Breast epithelium (tissue), 4 donors: ENCODE measurements at places on chromosomes 1 and 21. TPM values are rescaled to one million over a fixed set of nuclear protein-coding genes. Genes with fewer than 3 reads are reported as not detected.

GRCh38 chr21:28537371-28538079 lies 455.2 kb downstream of the LTN1 start:
- no peak for DNase-seq

SIPA1L2 gene
- total RNA-seq: 46.9 TPM

LCE1D gene
- not detected for total RNA-seq

GOLT1A gene
- total RNA-seq: 4.6 TPM

DNA sequence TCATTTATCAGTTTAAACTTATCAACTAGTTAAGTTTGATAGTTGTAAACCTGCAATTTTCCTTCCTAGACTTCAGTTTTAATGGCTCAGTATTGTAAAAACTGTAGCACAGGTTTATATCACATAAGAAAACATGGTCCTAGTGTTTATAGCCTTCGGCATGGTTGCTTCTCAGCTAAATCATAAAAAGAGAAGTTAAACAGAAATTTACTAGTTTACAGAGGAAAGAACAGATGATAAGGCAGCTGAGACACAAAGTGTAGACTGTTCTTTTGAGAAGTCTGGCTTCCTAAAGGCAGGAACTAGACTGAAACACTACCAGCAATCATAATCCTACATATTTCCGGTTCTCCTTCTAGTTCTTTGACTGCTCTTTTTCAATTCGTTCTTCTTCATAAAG lies 39.8 kb downstream of the WNT2B start:
- DNase-seq: no peak

DNA sequence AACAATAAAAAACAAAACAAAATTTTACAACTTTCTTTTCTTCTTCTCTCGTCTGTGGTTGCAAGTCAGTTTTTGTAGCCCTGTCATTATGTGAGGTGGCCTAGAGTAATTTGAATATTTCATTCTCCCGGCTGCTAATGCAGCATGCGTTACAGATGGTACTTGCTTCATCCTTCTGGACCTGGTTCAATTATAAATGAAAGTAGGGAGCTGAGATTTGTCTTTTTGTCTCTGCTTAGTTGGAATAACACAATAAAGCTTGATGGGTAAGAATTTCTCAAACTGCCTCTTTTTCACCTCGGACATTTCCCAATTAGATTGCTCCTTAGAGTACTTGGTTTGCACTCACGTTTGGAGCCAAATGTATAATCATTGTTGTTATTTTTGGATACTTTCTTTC lies 201.6 kb downstream of the PBX1 start:
- no peak for DNase-seq

TSPAN2 gene
- total RNA-seq: 9.7 TPM

GRCh38 chr21:41651830-41652229 lies 115.0 kb downstream of the RIPK4 start:
- DNase-seq: no peak

DNA sequence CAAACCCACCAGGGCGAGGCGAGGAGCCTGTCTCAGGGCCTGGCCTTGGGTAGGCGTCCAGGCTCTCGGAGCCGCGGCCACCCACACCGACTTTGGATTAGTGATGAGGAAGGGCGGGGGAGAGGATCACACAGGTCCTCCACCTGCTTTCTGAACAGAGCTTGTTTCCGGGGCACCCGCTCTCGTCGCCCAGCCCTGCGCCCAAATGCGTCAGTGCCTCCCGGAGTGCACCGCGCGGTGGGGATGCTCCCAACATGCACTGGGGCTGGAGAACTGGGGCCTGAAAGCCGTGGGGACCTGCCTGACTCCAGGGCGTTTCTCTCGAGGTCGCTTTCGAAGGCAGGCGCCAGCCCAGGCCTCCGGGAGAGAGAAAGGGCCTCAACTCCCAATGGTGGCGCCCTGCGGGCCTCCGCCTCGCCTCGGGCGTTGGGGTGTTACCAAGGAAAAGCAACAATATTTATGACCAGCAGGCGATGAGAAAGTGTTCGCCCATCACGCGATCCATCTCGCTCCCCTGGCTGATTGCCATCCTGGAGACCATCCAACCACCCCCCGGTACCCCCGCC lies 8.9 kb upstream of the LHX8 start:
- no peak for DNase-seq

DIP2A gene
- total RNA-seq: 43.9 TPM

AMY1A gene
- not detected for total RNA-seq

GRCh38 chr1:57102561-57103326 lies 136.9 kb upstream of the C8B start:
- no peak for DNase-seq

- DNase-seq: no peak
Observed at GRCh38 chr1:61588736-61589672, 135.9 kb downstream of the TM2D1 start.

DNA sequence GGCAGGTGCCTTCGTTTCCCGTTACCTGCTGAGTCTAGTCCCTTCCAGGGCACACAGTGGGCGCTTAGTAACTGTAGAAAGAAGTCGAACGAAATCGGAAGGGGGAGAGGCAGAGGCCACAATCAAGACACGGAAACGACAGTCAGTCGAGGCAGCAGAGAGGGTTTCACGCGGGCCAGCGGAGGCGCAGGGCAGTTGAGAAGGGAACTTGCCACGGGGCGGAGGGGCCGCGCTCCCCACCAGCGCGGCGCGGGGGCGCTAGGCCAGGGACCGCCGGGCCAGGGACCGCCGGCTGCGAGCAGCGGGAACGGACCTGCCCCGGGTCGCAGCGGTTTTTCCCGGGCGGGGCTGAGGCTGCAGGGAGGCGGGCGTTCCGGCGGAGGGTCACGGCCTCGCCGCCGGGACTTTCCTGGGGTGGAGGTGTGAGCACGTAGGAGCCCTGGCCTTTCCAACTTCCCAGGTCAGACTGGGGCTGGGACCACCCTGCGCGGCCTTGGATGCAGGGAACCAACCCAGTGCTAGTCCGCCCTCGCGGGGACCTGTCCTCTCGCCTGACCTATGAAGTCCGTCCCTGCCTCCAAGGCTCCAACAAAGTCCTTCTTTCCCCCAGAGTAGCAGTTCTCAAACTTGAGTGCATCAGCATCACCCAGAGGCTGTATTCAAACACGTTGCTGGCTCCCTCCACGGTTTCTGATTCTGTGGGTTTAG lies 150.1 kb upstream of the FGGY start:
- DNase-seq: no peak

ZNF697 gene
- 7.0 TPM for total RNA-seq

DNA sequence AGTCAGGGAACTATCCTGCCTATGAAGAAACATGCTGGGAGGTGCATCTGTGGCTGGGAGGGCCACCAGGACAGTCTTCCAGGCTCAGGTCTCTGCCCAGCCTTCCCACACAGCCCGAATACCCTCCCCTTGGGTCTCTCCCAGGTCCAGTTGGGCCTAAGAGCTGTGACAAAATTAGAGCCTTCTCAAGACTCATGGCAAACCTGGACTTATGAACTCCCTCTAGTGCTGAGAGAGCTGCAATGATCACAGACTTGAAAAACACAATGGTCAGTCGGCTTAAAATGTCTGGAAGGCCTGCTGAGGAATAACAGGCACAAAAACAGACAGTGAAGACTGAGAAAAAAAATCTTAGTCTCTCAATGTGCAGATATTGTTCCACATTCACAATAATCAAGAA lies 325.1 kb downstream of the BRINP2 start:
- no peak for DNase-seq

DNA sequence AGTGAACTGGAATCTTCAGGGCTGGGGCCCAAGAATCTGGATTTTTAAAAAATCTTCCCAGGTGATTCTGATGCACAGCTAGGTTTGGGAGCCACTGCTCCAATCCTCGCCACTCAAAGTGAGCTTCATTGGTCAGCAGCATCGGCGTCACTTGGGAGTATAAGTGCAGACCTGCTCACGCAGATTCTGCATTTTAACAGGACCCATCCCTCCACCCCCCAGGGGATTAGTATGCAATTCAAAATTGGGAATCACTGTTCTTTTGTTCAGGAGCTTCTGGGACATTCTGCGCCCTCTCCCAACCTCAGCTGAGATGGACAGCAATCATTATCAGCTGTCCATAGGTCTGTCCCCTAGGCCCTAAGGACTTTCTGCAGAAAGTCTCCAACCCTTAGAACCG lies 53.5 kb downstream of the LGR6 start:
- DNase-seq: peak; percentile 12

DNA sequence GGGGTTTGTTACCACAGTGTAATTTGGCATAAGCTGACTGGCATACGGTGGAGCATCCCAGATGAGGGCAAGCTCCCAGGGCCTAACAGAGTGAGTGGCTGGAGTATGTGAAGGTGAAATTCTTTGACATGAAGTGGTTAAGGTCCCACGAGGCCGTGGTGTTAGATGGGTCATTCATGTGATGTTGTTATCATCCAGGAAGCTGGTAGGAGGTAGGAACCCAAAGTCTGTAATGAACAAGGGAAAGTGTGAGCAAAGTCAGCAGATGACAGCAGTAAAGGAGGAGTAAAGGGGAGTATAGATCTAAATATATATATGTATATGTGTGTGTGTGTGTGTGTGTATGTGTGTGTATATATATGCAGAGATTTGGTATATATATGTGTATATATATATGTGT lies 47.6 kb downstream of the MDM4 start:
- no peak for DNase-seq

SLAMF1 gene
- total RNA-seq: 1.8 TPM

GRCh38 chr1:199553104-199553503 lies 474.4 kb upstream of the NR5A2 start:
- no peak for DNase-seq

DIRAS3 gene
- 14.4 TPM for total RNA-seq

IVL gene
- total RNA-seq: not detected

PLEKHA6 gene
- total RNA-seq: 17.7 TPM

DNA sequence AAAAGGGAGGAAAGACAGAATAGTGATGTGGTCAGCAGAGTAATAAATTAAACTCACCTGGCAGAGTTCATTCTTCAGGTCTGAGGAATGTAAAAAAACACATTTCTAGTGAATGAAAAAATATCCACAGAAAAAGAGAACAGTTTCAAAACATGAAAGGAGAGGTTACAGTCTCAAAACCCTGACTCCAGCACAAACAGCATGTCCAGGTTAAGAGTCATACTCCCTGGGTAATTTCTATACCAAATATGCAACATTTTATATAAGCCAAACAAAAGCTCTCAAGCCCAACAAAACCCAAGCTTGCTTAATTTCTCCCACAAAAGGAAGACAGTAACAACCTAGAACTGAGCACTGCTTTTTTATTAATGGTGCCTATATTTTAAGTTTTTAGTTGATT lies 173.0 kb downstream of the NTMT2 start:
- no peak for DNase-seq

- DNase-seq: no peak
Observed at GRCh38 chr1:45429561-45430159, 61.3 kb downstream of the TESK2 start.

DNA sequence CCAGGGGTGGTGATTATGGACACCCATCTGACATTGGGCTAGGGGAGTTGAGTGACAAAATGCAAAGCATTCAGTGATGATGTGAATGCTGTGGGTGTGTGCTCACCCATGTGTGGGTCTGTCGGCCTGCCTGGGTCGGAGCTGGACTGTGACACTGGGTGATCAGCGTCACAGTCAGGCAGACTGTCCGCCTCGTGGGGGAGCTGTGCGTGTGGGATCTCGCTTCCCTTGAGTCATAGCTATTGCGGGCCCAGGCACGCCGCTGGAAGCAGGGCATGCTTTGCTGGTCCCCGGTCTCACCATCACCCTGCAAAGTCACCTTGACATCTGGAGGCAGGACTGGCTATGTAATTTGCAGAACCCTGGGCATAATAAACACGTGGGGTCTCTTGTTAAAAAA lies 156.9 kb upstream of the IGSF21 start:
- DNase-seq: no peak

DNA sequence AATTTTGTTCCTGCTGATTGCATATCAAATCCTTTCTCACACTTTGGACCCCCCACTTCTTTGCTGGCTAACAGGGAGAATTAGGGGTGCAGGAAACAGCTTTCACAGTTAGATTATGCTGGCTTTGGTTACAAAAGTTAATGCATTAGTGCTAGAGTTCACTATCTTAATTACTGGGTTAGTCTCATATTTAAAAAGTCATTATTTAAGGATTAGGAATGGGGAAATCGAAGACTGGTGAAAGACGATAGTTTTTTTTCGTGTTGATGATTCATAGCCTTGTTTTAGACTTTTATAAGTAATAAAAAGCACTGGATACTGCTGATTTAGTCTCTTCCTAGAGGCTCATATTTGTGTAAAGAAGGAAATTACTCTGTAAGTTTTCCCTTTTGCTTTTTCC lies 11.6 kb downstream of the ST6GALNAC3 start:
- no peak for DNase-seq

DNA sequence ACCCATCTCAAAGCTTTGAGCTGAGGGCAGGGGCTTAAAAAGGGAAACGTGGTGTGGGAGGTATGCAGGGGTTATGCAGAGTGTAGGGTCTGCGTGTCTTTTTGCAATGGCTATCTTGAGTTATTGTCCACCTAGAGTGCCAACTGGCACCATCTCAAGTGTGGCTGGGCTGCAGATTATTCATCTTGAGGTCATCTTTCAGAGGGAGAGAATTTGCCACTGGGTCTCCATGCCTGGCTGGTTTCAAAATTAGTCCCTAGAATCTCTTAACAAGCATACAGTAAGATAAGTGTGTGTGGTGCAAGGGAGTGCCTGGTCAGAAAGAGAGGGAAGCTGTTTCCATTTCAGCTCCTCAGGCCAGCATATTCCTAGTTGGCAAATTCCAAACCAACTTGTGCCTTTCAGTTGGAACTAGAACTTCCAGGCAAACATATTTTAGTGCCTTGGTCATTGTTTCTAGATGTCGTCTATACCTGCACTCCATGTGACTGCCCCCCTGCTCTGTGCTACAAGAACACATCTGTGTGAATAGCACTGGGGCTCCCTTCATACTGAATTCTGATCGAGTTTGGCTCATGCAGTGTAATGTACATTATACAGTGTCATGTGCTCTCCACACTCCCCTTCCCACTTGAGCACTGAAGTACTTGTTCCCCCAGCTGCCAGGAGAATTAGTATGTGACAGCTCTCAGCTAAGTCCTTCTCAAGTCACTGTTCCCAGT lies 5.0 kb upstream of the OR2T8 start:
- no peak for DNase-seq

DNA sequence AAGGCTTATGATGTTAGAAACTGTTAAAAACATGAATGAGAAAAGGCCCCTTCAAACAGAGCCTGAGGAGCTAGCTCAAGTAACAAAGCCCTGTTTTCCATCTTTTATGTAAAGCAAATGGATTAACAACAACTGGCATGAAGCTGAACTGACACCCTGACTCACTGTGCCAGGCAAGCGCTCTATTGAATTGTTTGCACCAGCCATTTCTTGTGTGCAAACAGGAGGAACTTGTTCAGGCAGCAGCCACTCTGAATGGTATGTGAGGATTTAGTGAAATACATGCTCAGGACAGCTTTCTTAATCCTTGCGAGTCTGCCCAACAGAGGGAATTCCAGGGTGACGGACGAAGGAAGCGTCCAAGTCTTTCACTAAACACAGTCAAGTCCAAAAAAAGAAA lies 291.1 kb upstream of the ADGRL2 start:
- DNase-seq: peak; percentile 43

NR1I3 gene
- not detected for total RNA-seq

KRTAP21-2 gene
- total RNA-seq: not detected

DNA sequence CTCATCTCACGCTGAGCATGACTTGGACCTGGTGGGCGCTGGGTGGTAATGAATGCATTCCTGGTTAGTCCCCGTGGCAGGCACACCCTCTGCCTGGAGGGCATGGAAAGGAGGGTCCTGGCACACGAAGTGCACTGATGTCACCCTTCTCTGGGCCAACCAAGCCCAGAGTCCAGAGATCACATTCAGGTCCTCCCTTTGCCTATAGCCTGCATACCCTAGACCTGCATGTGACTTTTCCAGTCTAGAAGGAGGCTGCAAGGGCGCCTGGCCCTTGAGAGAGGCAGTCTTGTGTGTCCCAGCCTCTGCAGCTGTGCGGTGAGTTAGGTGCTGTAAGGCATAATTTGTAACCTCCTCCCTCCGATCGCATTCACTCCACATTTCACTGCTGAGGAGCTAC lies 22.1 kb downstream of the PADI2 start:
- DNase-seq: no peak
